NAMALWA (cell line): ENCODE measurements at places on chromosomes 7 and 10.
A peak's percentile ranks its signal among the peaks of the same experiment; 100 is the strongest.

DNA sequence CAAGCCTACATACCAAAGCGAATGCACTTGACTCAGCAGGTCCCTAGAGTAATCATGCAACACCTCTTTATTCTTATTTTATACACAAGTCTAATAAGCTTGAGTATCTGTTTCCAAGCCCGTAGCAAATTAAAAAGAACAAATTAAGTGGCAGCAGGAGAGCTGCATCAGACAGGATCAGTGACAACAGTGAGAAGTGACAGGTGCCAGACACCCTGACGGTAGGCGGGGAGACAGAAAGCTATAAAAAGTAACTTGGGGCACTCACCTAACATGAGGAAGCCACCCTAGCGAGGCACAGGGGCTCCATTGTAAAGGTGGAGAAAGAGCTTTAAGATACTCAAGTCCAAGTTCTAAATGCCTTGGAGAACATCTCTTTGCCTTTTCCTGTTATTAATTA is 174.2 kb downstream of the PLXNA4 start:
- no peak for DNase-seq

GRCh38 chr7:13908667-13909397 is 80.6 kb downstream of the ETV1 start:
- DNase-seq, result no peak

GRCh38 chr7:26369593-26369992 is 77.9 kb downstream of the SNX10 start:
- peak; percentile 88 for DNase-seq

- DNase-seq, result no peak
Measured at GRCh38 chr10:105352827-105353226, 711.7 kb downstream of the SORCS3 start.

DNA sequence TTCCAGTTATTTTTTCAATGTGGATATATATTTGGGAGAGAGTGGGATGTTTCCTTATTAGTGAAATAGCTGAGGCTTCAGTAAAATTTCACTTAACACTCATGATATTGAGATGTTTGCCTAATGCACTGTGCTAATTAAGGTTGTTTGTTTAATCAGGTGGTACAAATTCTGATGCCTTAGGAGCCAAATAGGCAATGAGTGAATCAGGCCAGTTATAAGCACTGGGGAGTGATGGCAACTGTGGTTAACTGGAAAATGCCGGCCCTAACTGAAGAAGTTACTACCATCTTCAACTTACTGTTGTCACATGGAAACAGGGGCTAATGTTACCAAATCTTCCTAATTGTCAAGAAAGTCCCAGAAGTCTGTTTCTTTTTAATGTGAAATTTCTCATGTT is 32.0 kb downstream of the VCL start:
- DNase-seq, result no peak

DNA sequence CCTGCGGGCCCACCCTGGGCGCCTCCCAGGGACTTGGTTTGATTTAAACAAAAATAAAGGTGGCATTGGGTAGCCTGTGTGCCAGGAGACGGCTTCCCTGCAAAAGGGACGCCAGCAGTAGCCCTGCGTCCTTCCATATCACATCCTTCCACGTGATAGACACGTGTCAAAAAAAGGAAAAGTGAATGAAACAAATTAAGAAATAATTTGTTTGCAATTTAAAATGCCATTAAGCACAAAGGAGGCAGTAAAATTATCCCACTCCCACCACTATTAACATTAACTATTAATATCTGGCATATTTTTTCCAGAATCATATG is 7.6 kb downstream of the TACR2 start:
- DNase-seq, result no peak

GRCh38 chr7:55413442-55413841 is 48.3 kb downstream of the LANCL2 start:
- DNase-seq, result no peak

- no peak for DNase-seq
Measured at GRCh38 chr7:45106-46090, 147.0 kb upstream of the FAM20C start.

DNA sequence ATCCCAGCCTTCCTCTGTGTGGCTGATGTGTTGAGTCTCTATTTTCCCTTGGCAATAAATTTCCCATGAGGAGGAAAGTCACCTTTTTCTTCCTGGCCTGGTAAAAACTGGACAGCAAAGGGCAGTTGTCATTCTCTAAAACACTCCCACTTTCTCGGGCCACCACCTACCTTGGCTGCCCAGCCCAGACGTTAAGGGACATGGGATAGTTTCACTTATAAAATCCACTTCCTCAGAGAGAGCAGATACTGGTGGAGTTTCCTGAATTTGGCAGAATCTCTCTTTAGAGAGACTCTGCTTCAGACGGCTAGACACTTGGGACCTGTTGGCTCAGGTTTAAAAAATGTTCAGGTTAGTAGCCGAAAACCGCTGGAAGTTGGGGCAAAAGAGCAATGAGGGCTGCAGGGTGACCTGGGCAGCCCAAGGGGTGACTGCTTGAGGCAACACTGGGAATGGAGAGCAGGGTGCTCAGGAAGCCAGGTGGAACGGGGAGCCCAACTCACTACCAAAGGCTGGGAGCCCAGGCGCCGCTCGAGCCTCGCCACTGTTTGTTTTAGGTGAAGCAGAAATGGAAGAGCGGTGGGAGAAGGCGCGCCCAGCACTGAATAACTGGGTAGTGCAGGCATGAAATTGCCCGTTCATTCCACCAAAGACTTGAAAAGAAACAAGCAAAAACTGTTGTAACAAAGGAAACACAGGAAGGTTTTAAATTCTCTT is 186.1 kb downstream of the TRIL start:
- DNase-seq, result no peak

GRCh38 chr10:75395066-75395931 is 6.3 kb downstream of the ZNF503 start:
- no peak for DNase-seq

DNA sequence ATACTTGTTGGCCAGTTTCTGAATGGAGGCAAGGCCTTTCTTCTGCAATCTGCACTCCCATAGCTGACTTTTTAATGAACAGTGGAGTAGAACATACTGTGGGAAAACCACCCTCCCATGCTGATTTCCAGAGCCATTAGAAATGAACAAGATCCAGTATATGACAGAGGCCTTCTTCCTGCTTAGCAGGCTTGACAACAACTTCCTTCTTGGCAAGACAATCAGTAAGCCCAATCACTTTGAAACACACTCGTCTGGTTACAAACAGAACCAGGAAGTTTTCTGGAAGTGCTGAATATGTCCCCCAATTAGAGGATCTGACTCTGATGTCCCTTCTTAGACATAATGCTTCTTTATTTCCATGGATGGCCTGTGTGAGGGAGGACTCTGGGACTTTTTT is 103.4 kb downstream of the SAMD9 start:
- DNase-seq, result no peak

- no peak for DNase-seq
Measured at GRCh38 chr7:117146059-117146458, 176.8 kb downstream of the WNT2 start.

GRCh38 chr10:72323771-72324191 is 30.9 kb downstream of the DNAJB12 start:
- no peak for DNase-seq

DNA sequence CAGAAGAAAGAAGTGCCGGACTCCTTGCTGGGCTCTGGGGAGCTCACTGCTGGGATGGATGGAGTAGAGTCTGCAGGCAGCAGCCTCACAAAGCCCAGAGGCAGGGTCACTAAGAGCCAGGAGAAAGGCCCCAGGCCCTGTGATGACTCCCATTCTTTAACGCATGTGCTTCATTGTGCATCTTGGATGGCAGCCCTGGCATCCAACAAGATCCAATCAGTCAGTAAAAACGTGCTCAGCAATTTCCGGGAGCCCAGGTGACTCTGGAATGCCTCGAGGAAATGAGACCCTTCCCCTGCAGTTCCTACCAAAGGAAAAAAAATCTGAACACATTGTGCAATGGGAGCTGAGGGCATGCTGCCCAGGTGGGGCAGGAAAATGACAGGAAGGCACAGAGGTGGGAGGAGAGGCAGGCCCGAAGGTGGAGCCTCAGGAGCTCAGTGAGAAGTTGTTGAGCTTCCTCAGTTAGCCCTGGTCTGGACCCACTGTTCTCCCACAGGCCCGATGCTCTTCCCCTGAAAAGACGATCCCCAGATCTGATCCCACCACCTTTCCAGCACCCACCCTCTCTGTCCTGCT is 60.7 kb upstream of the TMEM72 start:
- DNase-seq, result no peak
